ENCODE measurements at places on chromosomes 12 and 14.
A peak's percentile ranks its signal among the peaks of the same experiment; 100 is the strongest.

DNA sequence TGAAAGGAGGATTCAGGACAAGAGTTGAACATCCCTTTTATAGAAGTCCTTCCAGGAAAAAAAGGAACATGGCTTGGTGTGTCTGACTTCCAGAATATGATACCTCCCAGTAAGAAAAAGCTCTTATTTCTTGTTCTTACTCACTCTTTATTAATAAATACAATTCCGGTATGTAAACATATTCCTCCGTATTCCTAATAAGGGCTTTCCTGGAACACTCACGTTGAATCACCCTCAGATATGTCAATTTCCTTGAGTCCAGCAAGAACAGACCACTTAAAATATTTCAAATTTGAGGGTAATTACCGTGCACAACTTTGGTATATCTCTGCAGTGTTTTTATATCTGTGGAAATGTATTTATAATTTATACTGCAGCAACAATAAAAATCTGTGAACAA, 385.6 kb downstream of the SYT1 start:
- DNase-seq, result no peak

- DNase-seq, result no peak
Measured at GRCh38 chr12:108115123-108116121, 13.7 kb upstream of the WSCD2 start.

GRCh38 chr14:52175982-52176502, 91.5 kb upstream of the PTGDR start:
- DNase-seq, result peak; percentile 18

- DNase-seq, result no peak
Measured at GRCh38 chr12:116266631-116267349, 10.7 kb downstream of the MED13L start.

GRCh38 chr12:96872961-96873360, 34.1 kb upstream of the NEDD1 start:
- DNase-seq, result no peak

DNA sequence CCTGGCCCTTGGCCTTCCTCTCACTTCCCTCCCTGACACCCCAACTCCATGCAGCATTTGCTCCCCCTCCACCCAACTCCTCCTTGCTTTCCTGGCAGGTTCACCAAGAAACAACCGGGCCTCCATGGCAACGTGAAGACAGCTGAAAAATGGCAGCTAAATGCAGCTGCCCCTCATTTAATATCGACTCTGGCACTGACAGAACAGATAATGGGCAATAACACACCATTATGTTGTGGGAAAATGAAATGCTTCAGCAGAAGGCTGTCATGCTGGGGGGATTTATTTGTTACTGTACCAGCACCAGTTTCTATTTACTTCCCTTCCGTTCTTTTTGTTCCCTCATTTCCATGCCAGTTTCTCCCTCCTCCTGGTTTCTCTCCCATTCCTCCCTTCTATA, 440.8 kb downstream of the NRXN3 start:
- DNase-seq, result no peak

DNA sequence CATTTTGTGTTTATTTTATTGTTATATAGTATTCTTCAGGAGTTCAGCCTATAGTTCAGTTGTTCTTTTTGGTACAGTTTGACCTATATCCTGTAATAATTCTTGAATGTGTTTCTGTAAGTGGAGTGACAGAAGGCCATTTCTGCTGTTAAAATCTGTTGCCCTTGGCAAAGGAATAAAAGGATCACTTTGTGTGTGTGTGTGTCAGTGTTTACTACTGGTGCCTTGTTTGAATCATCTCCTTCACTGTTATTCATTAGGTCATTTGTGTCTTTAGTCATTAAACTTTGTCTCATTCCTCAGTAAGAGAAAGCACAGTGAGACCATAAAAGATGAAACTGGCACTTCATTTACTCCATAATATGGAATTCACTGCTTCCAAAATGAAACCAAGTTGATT, 130.7 kb downstream of the TMTC2 start:
- no peak for DNase-seq

- peak; percentile 58 for DNase-seq
Measured at GRCh38 chr12:57089271-57090245, 644 bp downstream of the NAB2 start.

GRCh38 chr12:127145929-127146789, 1120.8 kb upstream of the TMEM132C start:
- peak; percentile 76 for DNase-seq

DNA sequence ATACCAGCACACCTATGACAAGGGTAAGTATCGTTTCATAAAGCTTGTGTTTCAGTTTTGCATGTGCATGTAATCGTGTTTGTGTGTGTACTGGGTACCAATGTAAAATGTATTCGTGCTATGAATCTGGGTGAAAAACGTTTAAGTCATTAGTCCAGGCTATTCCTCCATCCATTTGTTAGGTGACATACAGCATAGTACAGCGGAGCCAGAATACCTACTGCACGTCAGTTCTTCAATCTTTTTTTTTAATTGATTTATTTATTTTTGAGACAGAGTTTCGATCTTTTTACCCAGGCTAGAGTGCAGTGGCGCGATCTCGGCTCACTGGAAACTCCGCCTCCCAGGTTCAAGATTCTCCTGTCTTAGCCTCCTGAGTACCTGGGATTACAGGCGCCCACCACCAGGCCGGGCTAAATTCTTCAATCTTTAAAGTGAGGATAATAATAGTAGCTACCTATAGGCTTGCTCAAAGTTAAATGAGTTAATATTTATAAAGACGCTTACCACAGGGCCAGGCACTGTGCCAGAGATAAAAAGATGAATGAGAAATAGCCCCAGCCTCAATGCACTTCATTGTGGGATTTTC, 661 bp upstream of the RPS26 start:
- DNase-seq, result peak; percentile 26

GRCh38 chr14:105071326-105071725, 6.1 kb upstream of the GPR132 start:
- no peak for DNase-seq

DNA sequence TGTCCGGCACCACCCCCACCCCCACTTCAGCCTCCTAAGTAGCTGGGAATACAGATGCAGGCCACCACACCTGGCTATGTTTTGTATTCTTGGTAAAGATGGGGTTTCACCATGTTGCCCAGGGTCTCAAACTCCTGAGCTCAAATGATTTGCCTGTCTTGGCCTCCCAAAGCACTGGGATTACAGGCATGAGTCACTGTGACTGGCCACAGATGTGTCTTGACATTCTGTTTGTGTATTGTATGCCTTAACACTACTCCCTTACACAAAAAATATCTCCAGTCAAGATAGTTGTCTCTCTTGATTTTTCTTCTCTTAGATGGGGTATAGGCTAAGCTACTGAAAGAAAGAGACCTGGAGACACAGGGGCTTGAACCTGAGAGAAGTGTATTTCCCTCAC, 17.6 kb downstream of the CLEC14A start:
- no peak for DNase-seq

DNA sequence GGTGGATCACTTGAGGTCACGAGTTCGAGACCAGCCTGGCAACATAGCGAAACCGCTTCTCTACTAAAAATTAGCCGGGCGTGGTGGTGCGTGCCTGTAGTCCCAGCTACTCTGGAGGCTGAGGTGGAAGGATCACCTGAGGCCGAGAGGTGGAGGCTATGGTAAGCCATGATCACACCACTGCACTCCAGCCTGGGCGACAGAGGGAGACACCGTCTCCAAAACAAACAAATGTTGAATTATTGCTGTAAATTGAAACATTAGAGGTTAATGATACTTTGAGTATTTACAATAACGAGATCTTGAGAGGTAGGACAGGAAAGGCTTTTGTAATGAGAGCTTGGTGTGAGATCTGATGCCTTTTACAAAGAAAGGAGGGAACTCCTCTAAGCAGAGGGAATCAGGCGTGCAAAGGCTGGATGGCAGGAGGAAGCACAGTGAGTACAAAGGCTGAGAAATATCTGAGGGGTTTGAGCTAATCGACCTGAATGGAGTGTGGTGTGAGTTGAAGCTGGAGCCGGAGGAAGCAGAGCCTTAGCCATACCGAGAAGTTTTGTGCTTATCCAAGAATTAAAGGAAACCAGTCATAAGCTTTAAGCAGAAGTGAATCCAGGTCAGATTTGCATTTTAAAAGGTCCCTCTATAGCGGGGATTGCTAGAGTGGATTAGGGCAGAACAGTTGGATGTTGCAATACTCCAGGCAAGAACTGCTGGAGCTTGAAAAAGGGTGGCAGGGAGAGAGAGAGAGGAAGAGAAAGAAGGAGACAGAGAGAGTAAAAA, 1.1 kb downstream of the RHNO1 start:
- DNase-seq, result peak; percentile 35

GRCh38 chr14:53228966-53229365, 75.8 kb upstream of the DDHD1 start:
- no peak for DNase-seq

DNA sequence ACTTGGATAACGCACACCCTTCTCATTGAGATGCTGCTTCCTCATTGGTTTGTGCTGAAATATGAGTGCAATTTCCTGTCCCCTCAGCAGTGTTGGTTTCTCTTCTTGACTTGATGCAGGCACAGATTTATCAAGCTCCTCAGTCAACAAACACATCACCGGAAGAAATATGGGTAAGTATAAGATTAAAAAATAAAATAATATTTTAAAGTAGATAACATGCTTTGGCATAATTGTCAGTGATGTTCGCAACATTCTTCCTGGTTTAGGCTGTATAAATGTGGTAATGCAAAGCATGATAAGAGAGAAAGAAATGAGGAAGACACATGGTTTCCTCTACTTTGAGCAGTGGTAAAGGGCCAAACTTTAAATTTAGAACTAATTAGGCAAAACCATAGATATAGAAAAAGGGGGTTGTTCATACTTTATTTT, at the start of gene GPR65:
GPR65 (plus strand) TSS at position 86 of the 432 bp plus-strand sequence. CDS start 5,713 bp downstream, outside the sequence.
- DNase-seq, result peak; percentile 53

GRCh38 chr14:23828616-23829015, 125.0 kb upstream of the DHRS4 start:
- DNase-seq, result no peak

- no peak for DNase-seq
Measured at GRCh38 chr12:72144553-72144952, 127.6 kb upstream of the TRHDE start.

GRCh38 chr12:48022676-48023385, 18.6 kb upstream of the COL2A1 start:
- no peak for DNase-seq

GRCh38 chr14:67539116-67539515, 6.0 kb downstream of the PLEKHH1 start:
- no peak for DNase-seq

- no peak for DNase-seq
Measured at GRCh38 chr12:40618636-40619035, 73.6 kb upstream of the CNTN1 start.

GRCh38 chr12:112007945-112008344, 5.0 kb downstream of the TMEM116 start:
- DNase-seq, result no peak

DNA sequence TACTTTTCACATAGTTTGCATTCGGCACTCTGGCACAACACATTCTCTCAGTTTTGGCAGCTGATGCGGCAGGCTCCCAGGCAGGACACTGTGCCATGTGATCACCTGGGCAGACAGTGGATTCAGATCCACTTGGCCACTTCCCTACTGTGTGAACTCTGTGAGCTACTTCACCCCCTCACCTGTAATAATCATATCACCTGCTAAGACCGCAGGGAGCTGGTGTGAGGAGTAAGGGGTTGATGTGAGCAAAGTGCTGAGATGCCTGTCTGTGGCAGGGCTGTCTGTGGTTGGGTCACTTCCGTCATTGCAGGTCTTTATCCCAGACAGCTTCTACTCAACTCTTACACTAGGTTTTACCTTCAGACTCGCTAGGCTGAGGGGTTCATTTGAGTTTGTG, 50.4 kb upstream of the AMN start:
- peak; percentile 34 for DNase-seq

DNA sequence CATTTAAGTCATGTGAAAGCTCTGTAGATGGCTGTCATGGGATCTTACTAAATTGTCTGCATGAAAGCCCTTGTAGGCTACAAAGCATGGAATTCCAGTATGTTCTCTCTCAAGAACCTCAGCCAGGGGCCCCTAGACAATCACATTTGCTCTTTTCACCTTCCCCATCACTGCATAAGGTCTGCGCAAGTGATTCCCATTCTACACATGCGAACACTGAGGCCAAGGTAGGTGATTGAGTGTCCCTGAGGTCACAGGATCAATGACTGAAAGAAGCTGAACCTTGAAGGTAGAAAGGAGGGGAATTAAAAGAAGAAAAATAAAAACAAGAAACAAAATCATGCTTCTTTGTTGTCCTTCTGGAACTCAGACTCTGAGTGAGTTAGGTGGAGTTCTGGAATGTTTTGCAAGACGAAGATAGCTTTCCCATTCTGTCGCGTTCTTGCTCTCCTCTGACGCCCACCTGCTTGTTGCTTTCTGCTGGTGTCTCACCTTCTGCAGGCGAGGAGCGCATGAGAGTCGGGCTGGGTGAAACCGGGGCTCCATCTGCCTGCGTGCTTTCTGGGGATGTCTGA, 79.9 kb downstream of the SPRING1 start:
- no peak for DNase-seq

DNA sequence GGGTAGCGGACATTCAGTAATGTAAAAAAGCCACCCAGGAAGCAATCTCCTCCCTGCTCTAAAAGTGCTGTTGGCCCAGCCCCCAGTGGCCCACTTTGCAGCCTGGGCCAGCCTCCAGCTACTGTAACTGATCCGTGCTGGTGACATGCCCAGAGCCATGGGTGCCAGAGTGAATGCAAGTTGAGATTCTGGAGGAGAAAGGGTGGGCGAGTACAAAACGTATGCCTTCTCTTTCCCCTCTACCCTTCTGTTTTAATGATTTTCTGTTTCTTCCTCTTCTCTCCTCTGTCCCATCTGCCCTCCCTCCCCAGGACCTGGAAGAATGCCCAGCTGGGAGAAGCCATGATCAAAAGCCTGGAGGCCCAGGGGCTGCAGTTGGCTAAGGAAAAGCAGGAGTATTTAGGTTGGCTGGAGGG, 16.9 kb downstream of the PLEKHD1 start:
- no peak for DNase-seq

- DNase-seq, result no peak
Measured at GRCh38 chr12:59115526-59115925, 195.2 kb upstream of the LRIG3 start.

DNA sequence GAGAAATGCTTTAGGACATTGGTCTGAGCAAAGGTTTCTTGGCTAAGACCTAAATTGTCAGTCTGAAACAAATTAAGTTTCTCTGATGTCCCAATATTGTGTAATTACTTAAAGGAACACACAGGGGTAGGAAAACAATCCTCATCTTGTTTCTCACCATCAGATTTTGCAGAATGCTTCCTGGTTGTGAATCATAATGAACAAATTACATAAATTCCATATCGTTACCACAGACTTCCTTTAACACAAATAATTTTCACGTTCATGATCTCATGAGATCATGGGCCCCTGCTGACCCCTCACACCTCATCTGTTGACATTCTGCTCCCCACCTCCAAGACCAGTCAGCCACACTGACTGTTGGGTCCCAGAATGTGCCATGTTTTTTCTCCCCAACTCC, 194.1 kb downstream of the MON2 start:
- DNase-seq, result no peak

GRCh38 chr12:104733717-104734175, 224.3 kb downstream of the SLC41A2 start:
- peak; percentile 58 for DNase-seq

GRCh38 chr14:88864198-88864597, 39.7 kb downstream of the TTC8 start:
- DNase-seq, result no peak

Measured in activated CD4-positive, alpha-beta memory T cell treated with anti-CD3 and anti-CD28 coated beads for 36 hours (primary cell).